ENCODE measurements at places on chromosomes 3 and 15.

- DNase-seq, result peak; percentile 24
Observed at GRCh38 chr3:138513090-138513843, 78.9 kb downstream of the ESYT3 start.

DNA sequence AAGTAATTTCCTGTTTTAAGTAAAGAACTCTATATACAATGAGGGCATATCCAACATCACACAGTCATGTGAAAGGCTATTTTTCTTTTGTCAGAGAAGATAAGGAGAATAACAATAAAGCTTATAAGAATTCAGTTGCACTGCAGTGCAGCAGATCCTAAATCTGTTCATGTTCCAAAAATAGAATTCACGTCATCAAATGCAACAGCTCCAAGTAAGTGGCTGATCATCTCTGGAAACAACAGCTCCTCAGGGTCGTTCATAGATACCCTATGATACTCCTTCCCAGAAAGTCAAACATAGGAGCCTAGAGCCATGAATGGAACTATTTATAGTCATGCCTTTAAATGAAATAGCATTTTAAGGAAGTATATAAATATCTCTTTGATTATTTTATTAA lies 100.2 kb downstream of the FMN1 start:
- DNase-seq, result no peak

- no peak for DNase-seq
Observed at GRCh38 chr3:105616374-105617121, 249.8 kb downstream of the ALCAM start.

- no peak for DNase-seq
Observed at GRCh38 chr3:63405882-63406281, 127.8 kb downstream of the SYNPR start.

- no peak for DNase-seq
Observed at GRCh38 chr3:52323526-52324295, 7.6 kb downstream of the DNAH1 start.

DNA sequence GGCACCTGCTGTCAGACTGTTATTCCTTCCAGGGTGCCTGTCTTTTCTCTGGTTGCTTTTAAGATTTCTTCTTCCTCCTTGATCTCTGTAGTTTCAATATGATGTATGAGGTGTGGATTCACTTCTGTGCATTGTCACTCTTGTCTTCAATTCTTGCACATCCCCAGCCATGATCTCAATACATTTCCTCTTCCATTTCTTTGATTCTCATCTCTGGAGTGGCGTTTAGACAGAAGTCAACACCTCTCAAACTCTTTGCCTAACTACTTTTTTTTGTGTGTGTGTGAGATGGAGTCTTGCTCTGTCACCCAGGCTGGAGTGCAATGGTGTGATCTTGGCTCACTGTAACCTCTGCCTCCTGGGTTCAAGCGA lies 224.4 kb upstream of the LYSMD4 start:
- DNase-seq, result no peak

DNA sequence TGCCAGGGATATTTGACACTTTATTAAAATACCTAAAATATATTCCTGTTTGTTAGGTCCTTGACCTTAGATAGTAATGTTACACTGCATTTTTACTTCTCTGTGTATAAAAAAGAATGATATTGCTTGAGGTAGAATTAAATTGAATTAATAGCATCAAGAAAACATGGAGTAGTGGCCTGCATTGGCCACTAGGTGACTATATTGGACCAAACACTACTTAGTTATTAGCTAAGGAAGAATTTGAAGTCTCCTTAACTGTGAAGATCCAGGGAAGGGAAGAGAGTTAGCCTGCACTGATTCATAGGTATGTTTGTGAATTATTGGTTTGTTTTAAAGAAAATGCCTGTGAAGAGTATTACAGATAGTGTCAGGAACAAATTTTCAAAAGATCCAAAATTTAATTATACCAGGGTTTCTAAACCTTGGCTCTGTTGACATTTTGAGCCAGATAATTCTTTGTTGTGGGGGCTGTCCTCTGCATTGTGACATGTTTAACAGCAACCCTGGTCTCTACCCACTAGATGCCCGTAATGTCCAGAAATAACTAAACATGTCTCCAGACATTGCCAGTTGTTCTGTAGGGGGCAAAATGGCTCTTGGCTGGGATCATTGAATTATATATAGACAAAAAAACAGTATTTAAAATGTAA lies 103.6 kb upstream of the THSD4 start:
- peak; percentile 28 for DNase-seq
